Fibroblast of lung (primary cell): ENCODE measurements at places on chromosomes 11 and 22.

GRCh38 chr11:46485856-46486443 lies 94.4 kb upstream of the CHRM4 start:
- no peak for DNase-seq

DNA sequence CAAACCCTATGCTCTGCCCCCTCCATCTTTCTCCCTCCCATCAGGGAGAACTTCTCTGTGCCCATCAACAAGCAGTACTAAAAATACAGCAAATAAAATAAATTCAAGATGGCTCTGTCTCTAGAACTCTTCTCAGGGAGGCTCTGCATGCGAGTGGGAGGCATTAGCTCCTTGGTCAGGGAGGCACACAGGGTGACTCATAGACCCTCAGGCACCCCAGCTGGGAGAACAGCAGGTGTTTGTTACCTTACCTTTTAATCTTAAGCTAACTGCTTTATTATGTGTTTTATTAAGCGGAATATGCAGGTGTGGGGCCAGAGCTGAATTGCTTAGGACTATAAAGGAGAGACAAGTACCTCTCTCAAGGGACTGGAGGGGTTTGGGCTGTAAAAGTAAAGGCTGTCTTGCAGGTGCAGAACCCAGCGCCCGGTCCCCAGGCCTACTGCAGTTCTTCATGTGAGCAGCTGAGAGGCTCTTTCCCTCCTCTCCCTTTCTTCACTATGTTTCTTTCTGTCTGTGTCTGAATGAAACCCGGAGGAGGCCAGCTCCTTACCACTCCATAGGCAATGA lies 20.8 kb downstream of the CSNK2A3 start:
- no peak for DNase-seq

DNA sequence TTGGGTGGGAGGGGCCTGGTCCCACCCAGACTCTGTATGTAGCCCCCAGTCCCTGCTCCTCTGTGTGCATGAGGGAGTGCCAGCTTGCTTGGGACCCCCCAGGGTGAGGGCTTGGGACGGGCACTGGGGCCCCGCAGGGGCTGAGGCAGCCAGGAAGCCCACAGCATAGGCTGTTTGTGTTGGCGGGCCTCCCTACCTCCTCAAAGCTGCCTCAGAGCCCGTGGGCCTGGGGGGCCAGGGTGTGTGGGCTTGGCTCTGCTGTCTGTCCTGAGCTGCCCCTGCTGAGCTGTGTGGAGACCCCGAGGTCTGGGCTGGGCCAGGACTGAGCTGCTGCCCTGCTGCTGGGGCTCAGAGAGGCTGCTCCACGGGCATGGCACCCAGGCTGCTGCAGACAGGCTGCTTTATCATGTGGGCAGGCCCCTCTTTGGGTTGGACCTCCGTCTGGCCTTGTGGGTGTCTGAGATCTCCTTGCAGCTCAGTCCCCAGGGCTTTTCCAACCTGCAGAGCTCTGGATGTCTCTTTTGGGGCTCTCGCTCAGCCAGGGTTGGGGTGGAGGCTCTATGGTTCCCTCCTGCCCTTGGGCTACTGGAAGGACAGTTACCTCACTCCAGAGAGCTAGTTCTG lies 3.3 kb downstream of the TSPAN4 start:
- peak; percentile 43 for DNase-seq

GRCh38 chr11:30046578-30046945 lies 29.7 kb upstream of the KCNA4 start:
- DNase-seq: no peak

- DNase-seq: no peak
Observed at GRCh38 chr11:23166376-23166775, 306.1 kb upstream of the CCDC179 start.

DNA sequence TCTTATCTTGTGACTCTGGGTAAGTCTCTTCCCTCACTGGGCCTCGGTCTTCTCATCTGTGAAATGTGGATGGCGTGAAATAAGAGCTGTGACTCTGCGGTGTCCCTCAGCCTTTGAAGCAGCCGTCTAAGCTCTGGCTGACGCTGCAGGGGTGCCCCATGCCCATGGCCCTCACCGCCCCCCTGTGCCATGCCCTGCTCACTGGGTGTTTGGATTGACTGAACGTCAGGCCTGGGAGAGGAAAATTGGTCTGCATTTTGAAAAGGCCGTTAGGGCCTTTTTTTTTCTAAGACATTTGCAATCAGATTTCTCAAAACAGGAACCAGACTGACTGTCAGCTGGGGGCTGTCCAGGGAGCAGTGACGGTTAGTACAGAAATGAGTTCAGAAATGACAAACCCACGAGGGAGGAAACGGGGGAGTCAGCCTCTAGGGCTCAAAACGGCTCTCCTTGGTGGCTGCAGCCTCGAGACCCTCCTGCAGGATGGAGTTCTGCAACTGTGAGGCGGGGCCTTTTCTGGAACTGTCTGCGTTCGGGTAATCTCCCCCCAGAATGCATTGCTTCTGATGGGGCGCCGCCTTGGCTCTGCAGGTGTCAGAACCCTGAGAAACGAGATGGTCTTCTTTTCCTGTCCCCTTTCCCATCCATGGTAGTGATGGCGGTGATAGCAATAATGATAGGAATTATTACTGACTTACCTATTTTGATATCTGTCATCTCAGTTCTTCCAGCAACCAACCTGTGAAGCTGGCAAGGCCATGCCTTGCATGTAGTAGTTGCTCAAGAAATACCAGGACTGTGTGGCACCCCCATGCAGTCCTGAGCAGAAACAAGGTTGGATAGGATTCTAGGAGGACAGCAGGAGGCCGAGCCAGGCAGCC lies 2.0 kb downstream of the GRK2 start:
- DNase-seq: no peak

DNA sequence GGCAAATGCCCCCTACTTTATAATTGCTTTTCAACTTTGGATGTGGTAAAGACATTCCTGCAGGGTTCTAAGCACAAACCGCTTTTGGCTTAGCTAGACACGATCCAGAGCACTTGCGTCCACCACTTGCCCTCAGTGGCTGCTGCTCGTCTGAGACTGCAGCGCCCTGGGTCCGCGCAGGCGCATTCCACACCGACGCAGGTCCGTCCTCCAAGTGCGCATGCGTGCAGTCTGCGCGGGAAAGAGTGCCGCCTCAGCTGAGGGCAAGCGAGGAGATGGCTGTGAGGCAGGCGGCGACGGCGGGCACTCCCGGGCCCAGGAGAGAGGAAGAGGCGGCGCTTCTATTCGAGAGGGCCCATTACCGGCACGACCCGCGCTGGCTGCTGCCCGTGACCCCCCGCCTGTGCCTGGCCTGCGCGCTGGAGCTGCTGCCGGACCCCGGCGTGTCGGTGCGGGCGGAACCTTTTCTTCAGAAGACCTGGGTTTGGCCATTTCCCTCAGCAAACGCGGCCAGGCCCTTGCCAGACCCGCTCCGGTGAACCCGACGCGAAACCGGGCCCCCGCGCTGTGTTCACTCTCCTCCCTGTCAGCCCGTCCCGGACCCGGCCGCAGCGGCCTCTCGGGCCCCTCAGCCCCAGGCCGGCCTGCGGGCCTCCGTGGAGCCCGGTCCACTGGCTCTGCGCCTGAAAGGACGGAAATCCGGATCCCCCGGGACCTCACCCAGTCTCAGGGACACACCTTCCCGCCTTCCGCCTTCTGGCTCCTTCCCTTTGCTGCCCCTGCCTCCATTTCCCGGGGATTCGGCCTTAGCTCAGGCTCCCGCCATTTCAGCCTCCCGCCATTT lies at the start of gene MEI1:
Gene MEI1 (plus strand): TSS at position 240 of the 844 bp plus-strand sequence. CDS start 36 bp downstream, at position 276.
- DNase-seq: peak; percentile 56

- DNase-seq: peak; percentile 21
Observed at GRCh38 chr11:23124249-23124648, 264.0 kb upstream of the CCDC179 start.

DNA sequence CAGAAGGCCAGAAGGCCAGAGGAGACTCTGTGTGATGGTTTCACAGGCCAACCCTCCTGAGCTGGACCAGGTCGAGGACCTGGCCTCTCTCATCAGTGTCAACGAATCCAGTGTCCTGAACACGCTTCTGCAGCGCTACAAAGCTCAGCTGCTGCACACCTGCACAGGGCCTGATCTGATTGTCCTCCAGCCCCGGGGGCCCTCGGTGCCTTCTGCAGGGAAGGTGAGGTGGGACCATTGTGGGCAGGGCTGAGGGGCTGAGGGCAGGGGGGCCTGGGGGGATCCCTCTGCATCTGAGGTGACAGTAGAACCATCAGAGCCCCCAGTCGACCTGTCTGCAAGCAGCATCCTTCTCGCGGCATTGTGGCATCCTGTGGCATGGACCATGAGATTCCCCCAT lies 30.3 kb downstream of the MYO18B start:
- no peak for DNase-seq

DNA sequence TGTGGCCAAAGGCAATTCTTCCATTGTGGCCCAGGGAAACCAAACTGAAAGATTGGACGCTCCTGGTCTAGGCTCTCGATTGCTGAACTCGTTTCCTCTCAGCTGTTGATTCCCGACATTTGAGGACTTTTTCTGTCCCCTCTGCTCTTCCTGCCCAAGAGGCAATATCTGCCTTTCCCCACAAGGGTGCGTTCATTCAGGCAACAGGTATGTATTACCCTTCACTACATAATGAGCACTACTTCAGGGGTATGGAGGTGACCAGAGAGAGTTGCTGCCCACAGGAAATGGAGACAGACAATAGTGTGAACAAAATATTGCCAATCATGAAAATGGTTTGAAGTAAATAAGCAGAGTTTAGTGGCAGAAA lies 8.2 kb downstream of the PTH start:
- no peak for DNase-seq

- no peak for DNase-seq
Observed at GRCh38 chr22:30603801-30604200, 3.2 kb upstream of the TCN2 start.

DNA sequence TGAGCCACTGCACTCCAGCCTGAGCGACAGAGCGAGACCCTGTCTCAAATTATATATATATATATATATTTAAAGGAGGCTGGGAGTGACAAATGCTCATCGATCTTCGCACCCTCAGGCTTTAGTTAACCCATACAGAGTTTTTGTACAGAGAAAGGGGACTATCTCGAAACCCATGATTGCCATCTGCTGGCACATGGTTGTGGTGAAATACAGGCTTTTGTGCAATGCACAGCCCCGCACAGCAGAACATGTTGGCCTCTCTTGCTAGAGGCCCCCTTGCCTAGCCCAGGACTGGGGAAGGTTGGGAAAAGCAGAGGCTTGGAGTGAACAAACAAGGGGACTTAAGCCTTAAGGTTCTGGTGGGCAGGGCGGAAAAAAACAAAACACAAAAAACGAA lies 3.6 kb downstream of the MYBPC3 start:
- no peak for DNase-seq

DNA sequence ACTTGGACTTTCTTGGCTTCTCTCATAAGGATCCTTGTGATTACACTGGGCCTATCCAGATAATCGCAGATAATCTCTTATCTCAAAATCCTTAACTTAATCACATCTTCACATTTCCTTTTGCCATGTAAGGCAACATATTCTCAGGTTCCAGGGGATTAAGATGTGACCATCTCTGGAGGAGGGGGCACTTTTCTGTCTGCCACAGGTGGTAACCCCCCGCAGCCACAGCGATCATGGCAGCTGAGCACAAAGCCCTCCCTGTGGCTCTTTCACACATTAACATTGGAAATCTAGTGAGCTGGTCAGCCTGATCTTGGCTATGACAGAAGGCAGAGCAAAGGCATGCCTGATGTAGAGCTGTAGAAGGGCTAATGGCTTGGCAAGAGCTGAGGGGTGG lies 69.1 kb upstream of the CD82 start:
- DNase-seq: no peak

DNA sequence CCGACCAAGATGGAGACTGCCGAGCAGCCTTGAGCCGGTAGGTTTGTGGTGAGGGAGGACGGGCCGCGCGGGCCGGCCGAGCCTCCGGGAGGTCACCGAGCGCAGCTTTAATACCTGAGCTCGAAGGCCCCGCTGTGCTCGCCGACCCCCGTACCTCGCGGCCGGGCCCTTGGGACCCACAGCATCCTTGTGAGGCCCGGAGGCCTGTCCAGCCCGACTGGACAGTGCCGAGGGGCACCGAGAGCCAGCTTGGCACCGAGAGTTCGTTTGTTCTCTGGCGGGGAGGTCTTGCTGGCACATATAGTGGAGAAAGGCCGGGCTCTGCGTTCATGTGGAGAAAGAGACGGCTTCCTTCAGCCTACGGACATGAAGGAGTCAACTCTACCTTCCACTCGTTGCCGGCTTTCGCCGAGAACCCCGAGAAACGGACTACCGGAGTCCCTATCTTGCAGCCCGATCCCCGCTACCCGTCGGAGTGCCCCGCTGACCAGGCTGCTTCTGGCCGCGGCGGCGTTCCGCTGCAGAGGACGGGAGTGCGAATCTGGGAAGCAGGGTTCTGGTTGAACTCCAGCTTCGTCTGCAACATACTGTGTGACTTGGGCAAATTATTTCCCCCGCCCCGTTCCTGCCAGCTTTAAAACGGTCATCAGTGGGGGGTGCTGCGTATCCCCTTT lies 349 bp downstream of the TSSC4 start:
- DNase-seq: no peak

DNA sequence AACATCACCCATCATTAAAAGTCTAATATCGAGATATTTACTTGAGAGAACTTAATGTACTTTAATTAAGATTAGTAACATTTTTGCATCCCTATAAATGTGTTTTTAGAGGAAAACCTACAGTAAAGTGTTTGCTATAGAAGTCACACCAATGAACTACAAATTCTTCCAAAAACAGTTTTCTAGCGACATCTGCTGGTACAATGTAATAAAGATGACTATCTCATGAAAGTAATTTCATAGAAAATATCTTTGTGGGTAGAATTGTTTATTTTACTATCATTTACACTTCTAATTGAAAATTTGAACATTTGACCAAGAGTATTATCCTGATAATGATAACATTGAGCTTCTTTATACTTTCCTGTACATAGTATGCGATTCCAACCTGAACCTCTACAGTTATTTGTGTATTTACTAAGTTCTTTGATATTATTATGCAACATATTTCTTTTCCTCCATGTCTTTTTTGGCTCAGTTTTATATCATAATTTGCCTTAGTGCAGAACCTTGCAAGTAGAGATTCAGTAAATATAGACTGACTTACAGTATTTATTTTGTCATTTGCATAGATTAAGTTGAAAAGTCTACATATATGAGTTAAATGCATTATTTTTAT lies 252.7 kb downstream of the TMEM135 start:
- peak; percentile 45 for DNase-seq

GRCh38 chr11:65595131-65595530 lies 469 bp downstream of the KCNK7 start:
- no peak for DNase-seq
